Ovary (tissue), 10 donors: ENCODE measurements at places on chromosomes 5 and 9.

GRCh38 chr9:12930906-12931305 is 156.1 kb downstream of the LURAP1L start:
- H3K4me3 ChIP-seq = no peak overlapping the region
- DNase-seq = no peak
- H3K27me3 ChIP-seq = no peaks in the 10 kb centered on the region
- H3K36me3 ChIP-seq = no peaks in the 10 kb centered on the region
- H3K27ac ChIP-seq = no peak overlapping the region

- no peaks in the 10 kb centered on the region for H3K36me3 ChIP-seq
- DNase-seq = no peak
- H3K27me3 ChIP-seq = no peaks in the 10 kb centered on the region
- H3K4me1 ChIP-seq = no peaks in the 10 kb centered on the region
- H3K27ac ChIP-seq = no peak overlapping the region
Observed at GRCh38 chr5:43335681-43336080, 22.5 kb upstream of the HMGCS1 start.

DNA sequence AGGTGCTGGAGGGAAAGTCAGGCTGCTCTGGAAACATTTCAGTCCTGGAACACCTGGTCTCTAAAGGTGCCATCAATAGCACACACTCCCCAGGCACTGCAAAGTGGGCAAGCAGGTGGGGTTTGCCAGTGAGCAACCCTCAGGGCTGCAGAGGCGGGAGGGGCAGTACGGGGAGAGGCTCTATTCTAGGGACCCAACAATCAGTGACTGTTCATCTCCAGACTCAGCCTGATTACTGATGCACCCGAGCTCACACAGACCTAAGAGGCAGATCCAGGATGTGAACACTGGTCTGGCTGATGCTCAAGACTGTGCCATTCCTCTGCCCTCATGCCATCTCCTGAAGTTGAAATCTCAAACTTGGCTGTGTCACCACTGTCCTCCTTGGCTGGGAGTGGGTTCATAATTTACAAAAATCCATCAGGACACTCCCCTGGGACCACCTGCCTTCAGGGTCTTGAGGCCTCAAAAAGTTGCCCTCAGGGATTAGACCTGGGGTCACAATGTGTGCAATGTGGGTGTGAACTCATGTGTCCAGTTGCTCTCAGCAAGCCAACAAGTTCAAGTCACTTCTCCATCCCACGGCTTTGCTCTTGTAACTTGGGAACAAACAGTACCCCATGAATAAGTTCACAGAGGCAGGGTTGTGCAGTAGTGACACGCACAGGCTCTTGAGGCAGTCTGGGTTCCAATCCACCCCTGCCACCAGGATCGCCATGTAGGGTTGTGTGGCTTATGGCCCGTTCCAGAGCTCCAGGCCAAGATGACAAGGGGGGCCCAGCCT is 19.9 kb upstream of the KCNMB1 start:
- H3K27me3 ChIP-seq = no peaks in the 10 kb centered on the region
- H3K27ac ChIP-seq = no peak overlapping the region
- H3K4me3 ChIP-seq = no peak overlapping the region
- H3K4me1 ChIP-seq = no peaks in the 10 kb centered on the region
- no peak for DNase-seq
- no peaks in the 10 kb centered on the region for H3K36me3 ChIP-seq

DNA sequence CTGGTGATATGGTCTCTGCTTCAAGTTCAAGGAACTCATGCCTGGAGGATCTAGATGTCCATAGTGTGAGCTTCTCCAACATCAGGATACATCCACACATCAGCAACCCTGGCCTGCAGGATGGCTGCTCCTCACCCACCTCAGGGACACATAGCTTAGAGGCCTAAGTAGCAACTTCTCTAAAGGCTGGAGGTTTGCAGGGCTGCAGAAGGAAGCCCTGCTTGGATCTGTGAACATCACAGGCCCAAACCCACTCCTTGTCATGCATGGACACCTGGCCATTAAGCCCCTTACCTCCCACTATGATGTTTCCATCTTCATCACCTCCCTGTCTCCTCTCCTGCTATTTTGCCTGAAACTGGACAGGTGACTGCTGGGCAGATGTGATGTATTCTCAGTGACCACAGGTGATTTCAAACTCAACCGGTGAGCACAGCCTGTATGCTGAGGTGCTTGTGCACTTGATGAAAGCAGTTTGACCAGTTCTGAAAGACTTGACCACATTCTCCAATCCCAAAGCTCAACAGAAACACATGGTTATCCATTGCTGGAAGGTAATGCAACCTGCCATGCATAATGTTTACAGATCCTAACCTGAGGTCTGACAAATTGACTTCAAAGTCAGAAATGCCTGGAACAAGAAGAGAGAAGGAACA is 205.2 kb downstream of the FSTL4 start:
- no peak overlapping the region for H3K27ac ChIP-seq
- H3K4me3 ChIP-seq = no peak overlapping the region
- no peaks in the 10 kb centered on the region for H3K27me3 ChIP-seq
- DNase-seq = no peak
- H3K4me1 ChIP-seq = no peaks in the 10 kb centered on the region

DNA sequence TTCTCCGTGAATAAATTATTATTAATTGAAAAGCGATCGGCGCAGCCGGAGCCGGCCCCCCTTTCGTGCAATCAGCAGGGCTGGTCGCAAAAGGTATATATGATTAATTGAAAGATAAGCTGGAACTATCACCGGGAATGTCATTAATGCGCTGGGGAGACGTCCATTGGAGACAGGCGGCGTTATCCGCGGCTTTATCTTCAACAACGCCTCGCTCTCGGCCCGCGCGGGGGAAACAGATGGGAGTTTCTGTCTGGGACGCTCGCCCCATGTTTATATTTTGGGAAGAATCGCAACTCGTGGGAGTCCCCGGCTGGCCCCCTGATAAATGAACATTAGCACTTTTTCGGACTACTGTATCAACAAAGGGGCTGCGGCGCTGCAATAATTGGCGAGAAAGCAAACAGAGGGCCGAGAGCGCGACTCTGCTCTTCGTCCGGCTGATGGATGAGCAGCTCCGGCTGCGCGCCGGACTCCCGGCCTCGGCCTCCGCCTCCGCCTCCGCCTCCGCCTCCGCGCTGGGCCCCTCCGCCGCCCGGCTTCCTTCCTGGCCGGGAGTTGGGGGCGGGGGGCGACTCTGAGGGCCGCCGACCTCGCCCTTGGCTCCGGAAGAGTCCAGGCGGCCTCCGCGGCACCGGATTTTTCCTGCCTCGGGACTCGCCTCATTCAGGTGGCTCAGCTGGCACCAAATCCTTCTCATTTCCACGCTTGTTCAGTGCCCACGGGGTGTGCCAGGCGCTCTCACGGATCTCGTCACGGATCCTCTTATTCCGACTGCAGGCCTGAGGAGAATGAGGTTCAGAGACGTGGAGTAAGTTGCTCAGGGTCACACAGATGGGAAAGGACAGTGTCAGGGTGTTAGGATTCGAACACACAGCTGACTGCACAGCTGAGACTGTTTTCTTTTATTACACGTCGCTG is 3.6 kb upstream of the NKX2-5 start:
- peaks cover 5% of the 10 kb centered on the region for H3K4me1 ChIP-seq
- H3K4me3 ChIP-seq = no peak overlapping the region
- H3K27ac ChIP-seq = no peak overlapping the region
- DNase-seq = no peak
- peaks cover 2% of the 10 kb centered on the region for H3K27me3 ChIP-seq

DNA sequence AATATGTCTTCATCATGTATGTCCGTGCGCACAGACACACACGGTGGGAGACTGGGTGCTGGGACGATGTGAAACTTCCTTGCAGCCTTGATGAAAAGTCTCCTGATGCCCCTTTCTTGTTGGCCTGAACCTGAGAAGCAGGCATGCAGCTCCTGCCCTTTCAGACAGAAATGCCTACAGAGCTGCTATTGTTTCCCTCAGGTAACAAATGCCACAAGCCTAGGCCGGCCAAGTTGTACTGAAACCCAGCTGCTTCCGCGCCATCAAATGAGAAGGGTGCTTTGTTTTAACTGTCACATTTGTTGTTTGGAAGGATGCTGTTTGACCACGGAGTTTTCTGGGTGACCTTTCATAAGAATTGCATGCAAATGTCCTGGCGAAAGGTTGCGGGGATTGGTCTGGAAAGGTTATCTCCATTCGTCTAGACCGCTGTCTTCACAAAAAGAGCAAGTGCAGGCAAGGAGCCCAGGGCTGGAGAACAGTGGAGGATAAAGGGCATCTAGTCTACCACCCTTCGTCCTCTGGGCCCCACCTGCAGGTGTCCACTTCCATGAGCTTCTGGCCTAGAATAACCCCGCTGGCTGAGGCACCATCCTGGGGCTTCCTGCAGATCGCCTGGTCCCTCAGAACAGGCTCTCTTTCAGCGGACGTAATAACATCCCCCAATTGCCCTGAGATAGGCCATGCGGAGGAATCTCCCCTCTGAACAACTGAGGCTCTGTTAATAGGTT is 197.2 kb downstream of the SEMA6A start:
- H3K27me3 ChIP-seq = no peaks in the 10 kb centered on the region
- no peak for DNase-seq
- no peaks in the 10 kb centered on the region for H3K4me1 ChIP-seq

DNA sequence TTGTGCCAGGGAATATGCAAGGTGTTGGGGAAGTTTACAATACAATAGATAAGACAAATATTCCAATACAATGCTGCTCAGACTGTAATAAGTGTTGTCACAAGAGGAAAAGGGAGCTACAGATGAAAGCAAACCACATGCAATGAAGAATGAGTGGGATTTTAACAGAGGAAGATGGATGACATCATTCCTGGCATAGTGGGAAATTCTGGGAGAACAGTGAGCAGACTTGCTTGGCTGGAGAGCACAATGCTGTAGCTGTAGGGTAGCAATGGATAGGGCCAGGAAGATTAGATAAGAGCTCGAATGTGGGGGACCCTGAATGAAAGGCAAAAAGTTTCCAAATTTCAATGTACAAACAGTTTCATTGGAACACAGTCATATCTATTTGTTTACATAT is 9.5 kb upstream of the DPYSL3 start:
- no peak overlapping the region for H3K4me3 ChIP-seq
- H3K36me3 ChIP-seq = no peaks in the 10 kb centered on the region
- DNase-seq = no peak

DNA sequence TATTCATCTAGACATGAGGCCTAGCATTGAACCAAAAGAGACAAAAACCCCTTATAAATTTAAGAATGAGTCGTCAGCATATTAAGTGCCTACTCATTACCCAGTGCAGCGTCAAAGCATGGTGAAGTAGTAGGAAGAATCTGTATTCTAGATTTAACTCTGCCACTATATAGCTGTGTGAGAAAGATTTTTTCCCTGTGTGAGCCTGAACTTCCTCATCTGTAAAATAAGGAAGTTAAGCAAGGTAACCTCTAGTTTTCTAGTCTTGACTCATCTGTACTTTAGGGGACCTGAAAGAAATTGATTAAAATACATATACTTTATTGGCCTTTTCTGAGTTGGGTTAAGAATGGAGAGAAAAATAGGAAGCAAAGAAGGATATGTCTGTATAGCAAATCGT is 82.1 kb upstream of the RUSC2 start:
- H3K36me3 ChIP-seq = no peaks in the 10 kb centered on the region
- H3K4me1 ChIP-seq = no peaks in the 10 kb centered on the region
- H3K4me3 ChIP-seq = no peak overlapping the region

GRCh38 chr5:36770125-36770524 is 106.4 kb upstream of the NIPBL start:
- no peak overlapping the region for H3K4me3 ChIP-seq
- no peak for DNase-seq
- no peaks in the 10 kb centered on the region for H3K4me1 ChIP-seq
- H3K27ac ChIP-seq = no peak overlapping the region
- H3K36me3 ChIP-seq = no peaks in the 10 kb centered on the region
- H3K27me3 ChIP-seq = no peaks in the 10 kb centered on the region

DNA sequence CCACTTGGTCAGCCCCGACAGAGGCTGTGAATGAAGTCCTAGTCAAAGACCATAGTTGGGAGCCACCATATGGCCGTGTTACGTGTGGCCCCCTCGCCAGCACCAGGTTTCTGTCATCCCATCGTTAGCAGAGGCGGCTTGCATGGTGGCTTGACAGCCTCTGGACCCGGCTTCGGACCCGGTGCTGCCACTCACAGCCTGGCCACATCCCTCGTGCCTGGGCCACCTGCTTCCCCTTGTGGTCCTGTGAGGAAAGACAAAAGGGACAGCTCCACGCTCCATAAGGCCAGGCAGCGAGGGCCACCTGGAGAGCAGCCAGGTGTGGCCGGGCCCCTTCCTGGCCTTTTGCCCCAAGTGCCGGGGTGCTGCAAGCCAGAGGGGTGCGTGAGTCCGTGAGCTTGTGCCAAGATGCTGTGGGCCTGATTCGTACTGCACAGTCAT is 6.2 kb downstream of the NKD2 start:
- H3K27ac ChIP-seq = no peak overlapping the region
- no peak for DNase-seq
- no peaks in the 10 kb centered on the region for H3K27me3 ChIP-seq
- H3K36me3 ChIP-seq = no peaks in the 10 kb centered on the region
- H3K4me1 ChIP-seq = peaks cover 2% of the 10 kb centered on the region

- H3K27ac ChIP-seq = no peak overlapping the region
- peaks cover 4% of the 10 kb centered on the region for H3K4me1 ChIP-seq
- H3K4me3 ChIP-seq = no peak overlapping the region
- DNase-seq = no peak
Observed at GRCh38 chr5:88860501-88860900, 22.5 kb downstream of the MEF2C start.

DNA sequence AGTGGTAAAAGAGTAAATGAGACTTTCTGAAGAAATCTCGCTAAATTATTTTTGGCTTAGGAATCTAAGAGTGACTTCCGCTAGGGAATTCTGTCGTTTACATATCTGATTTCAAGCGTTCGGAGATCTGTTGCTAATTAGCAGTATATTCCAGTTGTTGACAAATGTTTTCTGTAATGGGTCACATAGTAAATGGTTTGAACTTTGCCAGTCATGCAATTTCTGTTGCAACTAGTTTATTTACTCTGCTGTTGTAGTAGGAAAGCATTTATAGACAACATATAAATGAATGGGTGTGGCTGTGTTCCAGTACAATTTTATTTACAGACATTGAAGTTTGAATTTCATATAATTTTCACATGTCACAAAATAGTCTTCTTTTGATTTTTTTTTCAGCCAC is 57.4 kb upstream of the JAK2 start:
- H3K27me3 ChIP-seq = no peaks in the 10 kb centered on the region
- H3K4me3 ChIP-seq = no peak overlapping the region
- DNase-seq = no peak
- peaks cover 4% of the 10 kb centered on the region for H3K4me1 ChIP-seq

DNA sequence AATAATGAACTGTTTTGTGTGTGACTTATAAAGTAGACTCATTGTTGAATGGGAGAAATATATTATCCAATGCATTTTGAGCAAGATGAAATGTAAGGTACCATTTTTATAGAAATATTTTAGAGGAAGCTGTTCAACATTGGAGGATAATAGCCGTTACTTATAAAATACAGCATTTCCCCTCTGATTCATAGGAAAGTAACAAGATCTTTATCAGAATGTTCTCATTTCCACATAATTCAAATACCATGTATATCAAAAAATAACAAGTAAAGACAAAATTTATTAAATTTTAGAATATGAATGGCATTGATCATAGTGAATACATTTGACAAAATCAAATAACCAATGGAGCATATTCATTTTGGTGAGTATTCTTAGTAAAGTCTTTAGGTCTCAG is 346.7 kb upstream of the PTGER4 start:
- H3K4me3 ChIP-seq = no peak overlapping the region
- no peak for DNase-seq
- H3K27me3 ChIP-seq = no peaks in the 10 kb centered on the region
- no peaks in the 10 kb centered on the region for H3K36me3 ChIP-seq
- no peaks in the 10 kb centered on the region for H3K4me1 ChIP-seq
- H3K27ac ChIP-seq = no peak overlapping the region
